NCI-H460 (cell line): ENCODE measurements at places on chromosomes 5 and 9. TPM values are rescaled to one million over a fixed set of nuclear protein-coding genes. Genes with fewer than 3 reads are reported as not detected.

DNA sequence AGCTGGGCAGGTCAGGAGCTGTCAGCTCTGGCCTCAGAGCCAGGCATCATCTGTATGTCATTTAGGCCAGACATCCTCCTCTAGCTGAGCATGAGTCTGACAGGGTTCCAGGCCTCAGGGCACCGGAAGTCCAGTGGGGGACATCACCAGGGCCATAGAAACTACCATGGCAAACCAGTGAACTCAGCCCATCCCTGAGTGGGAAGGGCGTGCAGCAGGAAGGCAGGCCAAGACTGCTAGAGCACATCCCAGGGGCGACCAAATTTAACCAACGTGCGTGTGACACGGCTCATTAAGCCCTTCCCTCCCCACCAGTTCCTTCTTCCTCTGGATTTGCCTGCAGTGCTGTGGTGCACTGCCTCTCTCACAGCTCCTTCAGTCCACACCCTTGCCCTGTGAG is 75.9 kb downstream of the COL27A1 start:
- no peak for DNase-seq

Gene GOLGA1
- total RNA-seq: 15.2 and 16.6 TPM in 2 replicates

DNA sequence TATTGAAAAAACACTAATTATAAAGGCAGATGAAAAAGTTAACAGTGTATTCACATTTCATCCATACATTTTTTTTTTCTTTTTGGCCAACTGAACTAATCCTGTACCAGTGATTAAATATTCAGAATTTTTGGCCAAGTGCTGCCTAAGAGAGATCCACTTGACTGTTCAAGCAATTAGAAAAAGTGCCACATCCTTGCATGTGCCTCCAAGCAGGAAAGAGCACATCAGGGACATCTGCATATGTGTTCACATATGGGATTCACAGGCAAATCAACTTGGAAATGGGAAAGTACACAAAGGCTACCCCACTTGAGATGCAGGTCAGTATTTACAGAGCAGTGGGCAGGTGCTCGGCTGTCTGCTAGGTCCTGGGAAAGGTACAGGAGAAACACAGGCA is 163.3 kb upstream of the LHFPL2 start:
- no peak for DNase-seq

DNA sequence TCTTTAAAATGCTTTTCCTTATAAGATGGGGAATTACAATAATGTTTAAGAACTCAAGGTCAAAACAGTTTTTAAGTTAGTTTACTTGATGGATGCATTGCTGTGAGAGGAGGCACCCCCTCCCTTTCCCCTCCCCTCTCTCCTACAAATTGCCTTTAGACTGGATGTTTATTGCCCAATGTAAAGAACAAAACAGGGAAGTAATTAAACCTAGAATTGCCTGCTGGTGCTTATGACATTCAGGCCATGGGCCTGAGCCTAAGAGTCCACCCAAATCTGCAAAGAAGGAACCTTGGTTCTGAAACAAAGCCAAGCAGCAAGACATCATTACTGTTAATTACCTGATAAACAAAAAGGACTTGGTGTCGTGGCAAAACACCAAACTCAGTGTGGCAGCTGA is 630.3 kb downstream of the ISL1 start:
- DNase-seq: no peak

DNA sequence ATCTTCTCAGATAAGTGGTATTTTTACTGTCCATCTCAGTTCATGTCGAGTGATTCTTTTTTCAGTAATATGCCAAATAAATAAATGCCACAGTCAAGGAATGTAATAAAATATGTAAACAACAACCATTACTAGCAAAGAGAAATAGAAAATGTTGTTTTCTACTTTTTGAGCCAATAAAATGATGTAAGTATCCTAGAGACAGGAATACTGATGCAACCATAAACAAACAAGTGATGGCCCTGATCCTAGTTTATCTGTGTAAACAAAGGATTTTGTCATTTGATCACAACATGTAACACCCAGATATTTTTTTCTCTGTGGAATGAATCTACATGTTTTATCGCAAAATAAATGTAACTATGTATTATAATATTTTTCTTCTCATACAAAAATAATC is 1852.8 kb downstream of the EFNA5 start:
- DNase-seq: peak; percentile 40

Gene GLIPR2
- total RNA-seq: 0.35 and 0.92 TPM in 2 replicates

Gene LTC4S
- total RNA-seq: 0.81 and 0.87 TPM in 2 replicates

DNA sequence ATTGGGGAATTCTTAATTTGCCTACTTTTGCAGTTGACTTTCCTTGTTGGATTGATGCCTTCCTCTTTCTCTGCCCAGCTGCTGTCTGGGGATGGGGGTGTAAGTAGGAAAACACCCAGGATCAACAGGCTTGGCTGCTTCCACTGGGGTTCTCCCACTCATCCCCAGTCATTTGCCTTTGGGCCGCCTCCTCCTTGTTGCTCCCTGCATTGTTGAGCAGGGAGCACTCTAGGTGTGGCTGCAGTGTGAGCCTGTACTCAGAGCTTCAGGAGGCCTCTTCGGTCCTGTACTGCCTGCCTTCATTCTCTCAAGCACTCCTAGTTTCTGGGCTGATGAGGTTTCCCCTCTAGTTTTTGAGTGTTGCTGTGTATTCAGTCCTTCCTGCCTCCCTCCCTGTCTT is 12.1 kb downstream of the RHOBTB3 start:
- DNase-seq: no peak

DNA sequence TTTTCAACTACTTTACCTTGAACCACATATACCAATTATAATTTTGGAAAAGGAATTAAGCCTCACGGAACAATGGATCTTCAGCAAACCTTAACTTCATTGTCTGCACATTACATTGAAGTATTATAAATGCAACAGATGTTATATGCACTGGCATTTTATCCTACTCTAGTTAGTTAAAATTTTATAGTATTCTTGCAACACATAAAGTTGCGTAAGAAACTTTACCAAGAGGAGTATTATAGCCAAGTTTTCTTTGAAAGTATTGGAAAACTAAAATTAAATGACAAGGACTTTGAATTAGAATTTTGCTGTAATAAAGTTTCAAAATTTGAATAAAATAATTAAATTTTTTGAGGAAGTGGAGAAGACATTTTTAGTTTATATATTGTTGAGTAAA is 63.4 kb upstream of the SREK1 start:
- no peak for DNase-seq

GRCh38 chr9:132505991-132506655 is 76.3 kb upstream of the BARHL1 start:
- no peak for DNase-seq

Gene STING1
- total RNA-seq: 1.6 and 3.0 TPM in 2 replicates

GRCh38 chr5:56142614-56143372 is 90.3 kb downstream of the ANKRD55 start:
- no peak for DNase-seq
